ENCODE measurements at places on chromosomes 7 and 10.

- DNase-seq = no peak
Measured at GRCh38 chr7:36088553-36088952, 64.5 kb upstream of the EEPD1 start.

GRCh38 chr10:72464438-72464837, 109.7 kb upstream of the DNAJB12 start:
- DNase-seq = no peak

DNA sequence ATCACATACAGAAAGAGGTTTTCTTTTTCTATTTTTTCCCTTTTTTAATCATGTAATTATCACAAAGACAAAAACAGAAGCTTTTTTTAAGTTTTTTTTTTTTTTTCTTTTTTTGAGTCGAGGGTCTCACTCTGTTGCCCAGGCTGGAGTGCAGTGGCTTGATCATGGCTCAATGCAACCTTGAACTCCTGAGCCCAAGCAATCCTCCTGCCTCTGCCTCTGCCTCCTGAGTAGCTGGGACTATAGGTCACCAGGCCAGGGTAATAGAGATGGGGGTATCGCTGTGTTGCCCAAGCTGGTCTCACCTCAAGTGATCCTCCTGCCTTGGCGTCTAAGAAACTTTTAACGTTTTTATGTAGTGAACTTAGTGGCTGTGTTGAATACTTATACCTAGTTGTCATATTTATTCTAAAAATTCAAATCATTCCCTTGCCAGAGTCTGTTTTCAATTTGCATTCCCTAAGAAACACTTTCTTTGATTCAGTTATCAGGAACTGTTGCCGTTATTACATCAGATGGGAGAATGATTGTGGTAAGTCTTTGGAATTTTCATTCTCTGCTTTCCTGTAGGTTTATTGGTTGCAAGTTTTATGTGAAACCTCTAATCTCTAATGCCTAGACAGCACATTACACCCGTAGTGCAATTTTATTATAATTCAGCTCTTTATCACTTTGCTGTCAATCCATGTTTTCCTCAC, 1.3 kb downstream of the LSM8 start:
- no peak for DNase-seq

GRCh38 chr10:4196771-4197390, 411.9 kb upstream of the KLF6 start:
- DNase-seq = no peak

GRCh38 chr7:148031811-148032210, 558.8 kb upstream of the C7orf33 start:
- no peak for DNase-seq

- no peak for DNase-seq
Measured at GRCh38 chr10:98415731-98416119, 743 bp upstream of the PYROXD2 start.

DNA sequence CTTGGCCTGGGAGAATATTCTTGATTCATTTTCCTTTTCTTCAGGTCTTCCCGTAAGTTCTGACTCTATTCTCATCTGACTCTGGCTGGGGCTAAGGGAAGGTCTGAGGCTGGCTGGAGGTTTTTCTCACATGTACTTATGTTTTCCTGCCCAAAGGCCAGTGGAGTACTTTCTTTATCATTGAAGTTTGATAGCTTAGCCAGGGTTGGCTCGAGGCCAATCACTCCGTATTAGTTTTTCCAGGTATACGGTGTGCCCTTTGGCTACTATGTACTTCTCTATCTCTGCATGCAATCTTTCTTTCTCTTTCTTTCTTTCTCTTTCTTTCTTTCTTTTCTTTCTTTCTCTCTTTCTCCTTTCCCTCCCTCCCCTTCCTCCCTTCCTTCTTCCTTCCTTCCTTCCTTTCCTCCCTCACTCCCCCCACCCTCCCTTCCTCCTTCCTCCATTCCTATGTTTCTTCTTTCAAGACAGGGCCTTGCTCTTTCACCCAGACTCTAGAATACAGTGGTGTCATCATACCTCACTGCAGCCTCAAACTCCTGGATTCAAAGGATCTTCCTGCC, 26.8 kb upstream of the VKORC1L1 start:
- DNase-seq = no peak

All from non-pigmented ciliary epithelial cell (primary cell).